ENCODE measurements at places on chromosomes 2 and 18.

DNA sequence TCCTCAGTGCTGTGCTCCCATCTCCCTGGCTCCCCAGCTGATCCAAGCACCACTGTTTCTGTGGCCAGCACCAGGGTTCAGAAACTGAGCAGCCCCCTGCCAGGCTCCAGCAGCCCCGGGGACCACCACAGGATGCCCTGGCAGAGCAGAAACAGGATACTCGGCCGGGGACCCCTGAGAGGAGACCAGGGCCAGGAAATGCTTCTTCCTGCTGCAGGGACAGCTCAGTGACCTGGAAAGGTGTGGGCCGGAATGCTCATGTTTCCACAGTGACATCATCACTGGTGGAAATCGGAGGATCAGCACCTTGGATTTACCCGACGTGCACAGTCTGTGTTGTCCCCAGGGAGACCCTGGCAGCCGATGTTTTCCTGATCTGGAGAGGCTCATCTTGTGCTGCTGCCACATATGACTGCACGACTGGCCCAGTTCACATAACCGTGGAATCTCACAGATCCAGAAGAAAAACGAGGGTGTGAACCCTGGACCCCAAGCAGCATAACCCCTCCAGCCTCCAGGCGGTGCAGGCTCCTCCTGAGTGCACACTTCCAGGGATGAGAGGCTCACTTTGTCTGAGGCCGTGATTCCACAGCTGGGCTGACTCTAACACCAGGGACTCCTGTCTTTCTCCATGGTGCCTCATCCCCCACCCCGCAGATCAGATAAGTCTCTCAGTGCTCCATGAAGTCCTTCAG, 58.0 kb downstream of the DDX1 start:
- no peak for DNase-seq

- no peak for DNase-seq
Measured at GRCh38 chr18:5653802-5654201, 110.0 kb upstream of the EPB41L3 start.

DNA sequence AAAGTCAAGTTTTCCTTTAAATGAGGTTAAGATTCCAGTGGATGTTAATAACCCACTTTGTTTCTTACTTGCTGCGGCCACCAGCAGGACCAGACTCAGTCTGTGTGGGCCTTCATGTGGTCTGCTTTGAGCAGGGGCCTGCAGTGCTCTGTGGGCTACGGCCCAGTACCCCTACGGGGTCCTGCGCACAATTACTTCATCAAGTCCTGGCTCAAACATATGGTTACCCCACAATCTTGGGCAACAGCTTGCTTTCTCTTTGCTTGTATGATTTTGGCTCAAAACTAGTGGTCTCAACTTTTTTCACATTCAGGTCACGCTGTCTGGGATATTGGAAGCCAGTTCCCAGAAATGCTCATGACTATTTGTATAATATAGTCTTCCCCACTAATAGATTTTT, 64.2 kb downstream of the PTPN2 start:
- DNase-seq: no peak

- no peak for DNase-seq
Measured at GRCh38 chr2:144849612-144850011, 329.7 kb upstream of the ZEB2 start.

DNA sequence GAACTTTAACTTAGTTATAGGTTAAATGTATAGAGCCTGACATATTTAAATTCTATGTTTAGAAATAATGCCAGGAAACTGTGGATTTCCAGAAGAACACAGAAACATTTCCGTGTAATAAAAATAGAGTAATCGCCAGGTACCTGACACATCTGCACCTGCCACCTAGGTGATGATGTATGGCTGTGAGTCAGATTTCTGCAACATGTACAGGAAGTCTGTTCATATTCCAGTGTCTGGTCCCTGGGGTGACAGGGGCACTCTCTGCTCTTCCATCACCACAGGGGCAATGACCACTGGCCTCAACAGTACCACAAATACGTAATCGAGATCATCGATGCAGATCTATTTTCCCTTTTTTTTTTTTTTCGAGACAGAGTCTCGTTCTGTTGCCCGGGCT, 101.1 kb upstream of the LPIN2 start:
- no peak for DNase-seq

- no peak for DNase-seq
Measured at GRCh38 chr2:47065771-47066380, 89.2 kb downstream of the STPG4 start.

DNA sequence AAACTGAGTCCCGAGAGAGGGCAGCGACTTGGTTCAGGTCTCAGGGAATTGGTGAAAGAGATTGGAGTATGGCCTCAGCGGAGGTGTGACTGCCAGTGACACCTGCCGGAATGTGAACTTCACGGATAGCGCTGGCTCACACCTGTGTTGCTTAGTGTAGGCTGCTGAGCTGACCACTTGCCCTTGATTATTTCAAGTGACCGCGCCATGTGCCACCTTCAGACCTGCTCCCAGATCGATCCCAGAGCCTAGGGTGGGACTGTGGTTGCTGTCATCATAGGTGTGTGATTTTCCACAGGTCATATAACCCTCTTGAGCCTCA, 134.8 kb downstream of the GLI2 start:
- no peak for DNase-seq

DNA sequence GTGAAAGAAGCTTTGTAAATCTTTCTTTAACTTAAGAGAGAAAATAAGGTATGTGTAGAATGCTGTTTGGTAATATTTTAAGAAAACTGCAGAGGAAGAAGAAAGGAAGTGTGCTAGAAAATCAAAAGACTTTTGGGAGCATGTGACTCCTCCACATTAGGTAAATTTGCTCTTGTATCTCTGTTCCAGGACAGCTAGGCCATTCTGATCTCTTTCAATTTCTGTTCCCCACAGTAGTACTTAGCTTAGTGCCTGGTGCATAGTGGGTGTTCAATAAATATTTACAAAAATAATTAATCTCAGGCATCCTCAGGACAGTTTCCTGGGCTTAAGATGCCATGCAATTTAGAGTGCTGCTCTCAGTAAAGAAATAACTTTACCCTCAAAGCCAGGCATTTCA, 105.0 kb downstream of the GPD2 start:
- no peak for DNase-seq

- no peak for DNase-seq
Measured at GRCh38 chr2:45533771-45534170, 77.3 kb downstream of the SRBD1 start.

Data from activated naive CD4-positive, alpha-beta T cell (primary cell).